Hippocampal formation (tissue), 2 donors: ENCODE measurements at places on chromosomes 2 and 18.

GRCh38 chr2:239311132-239312040 lies 89.4 kb downstream of the HDAC4 start:
- DNase-seq, result no peak

- no peak for DNase-seq
Observed at GRCh38 chr18:74225193-74225840, 66.4 kb downstream of the CYB5A start.

- DNase-seq, result no peak
Observed at GRCh38 chr2:86062043-86062442, 43.6 kb downstream of the POLR1A start.

- DNase-seq, result no peak
Observed at GRCh38 chr18:79878741-79879378, 72.6 kb downstream of the SLC66A2 start.

DNA sequence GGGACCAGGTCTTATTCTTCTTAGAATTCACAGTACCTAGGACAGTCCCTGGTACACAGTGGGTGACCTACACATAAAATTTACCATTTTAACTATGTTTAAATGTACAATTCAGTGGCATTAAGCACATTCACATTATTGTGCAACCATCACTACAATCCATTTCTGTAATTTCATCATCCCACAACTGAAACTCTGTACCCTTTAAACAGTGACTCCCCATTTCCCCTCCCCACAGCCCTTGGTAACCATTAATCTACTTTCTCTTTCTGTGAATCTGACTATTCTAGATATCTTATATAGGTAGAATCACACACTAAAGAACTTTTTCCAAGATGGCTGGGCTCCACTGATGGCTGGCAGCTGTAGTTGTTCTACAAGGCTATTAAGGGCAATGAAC lies 41.6 kb downstream of the GFPT1 start:
- no peak for DNase-seq

- DNase-seq, result no peak
Observed at GRCh38 chr2:126518196-126518595, 137.8 kb upstream of the GYPC start.

GRCh38 chr2:226873826-226874225 lies 38.0 kb downstream of the RHBDD1 start:
- no peak for DNase-seq

- DNase-seq, result no peak
Observed at GRCh38 chr2:100938031-100939026, 63.8 kb upstream of the RPL31 start.

GRCh38 chr2:19274439-19274838 lies 84.0 kb downstream of the OSR1 start:
- DNase-seq, result no peak

GRCh38 chr2:50116096-50117010 lies 915.6 kb downstream of the NRXN1 start:
- DNase-seq, result no peak

DNA sequence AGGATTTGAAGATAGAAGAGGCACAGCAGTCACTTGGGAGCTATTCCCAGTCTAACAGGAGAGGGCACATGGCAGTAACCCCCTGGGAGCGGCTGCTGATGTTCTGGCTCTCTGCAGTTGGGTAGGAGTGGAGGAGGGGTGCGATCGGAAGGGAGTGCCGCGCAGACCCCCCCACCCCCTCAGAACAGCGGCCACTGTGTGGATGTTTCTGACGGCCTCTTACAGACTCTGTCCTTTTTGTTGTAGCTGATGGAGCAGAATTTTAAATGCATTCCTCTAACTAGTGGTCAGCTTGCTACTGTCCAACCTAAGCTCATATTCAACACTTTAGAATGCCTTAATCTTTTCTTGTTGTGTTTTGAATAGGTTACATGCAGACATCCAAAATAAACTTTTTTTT lies 127.9 kb downstream of the AGAP1 start:
- no peak for DNase-seq

- no peak for DNase-seq
Observed at GRCh38 chr2:121796239-121796638, 40.8 kb downstream of the TSN start.

DNA sequence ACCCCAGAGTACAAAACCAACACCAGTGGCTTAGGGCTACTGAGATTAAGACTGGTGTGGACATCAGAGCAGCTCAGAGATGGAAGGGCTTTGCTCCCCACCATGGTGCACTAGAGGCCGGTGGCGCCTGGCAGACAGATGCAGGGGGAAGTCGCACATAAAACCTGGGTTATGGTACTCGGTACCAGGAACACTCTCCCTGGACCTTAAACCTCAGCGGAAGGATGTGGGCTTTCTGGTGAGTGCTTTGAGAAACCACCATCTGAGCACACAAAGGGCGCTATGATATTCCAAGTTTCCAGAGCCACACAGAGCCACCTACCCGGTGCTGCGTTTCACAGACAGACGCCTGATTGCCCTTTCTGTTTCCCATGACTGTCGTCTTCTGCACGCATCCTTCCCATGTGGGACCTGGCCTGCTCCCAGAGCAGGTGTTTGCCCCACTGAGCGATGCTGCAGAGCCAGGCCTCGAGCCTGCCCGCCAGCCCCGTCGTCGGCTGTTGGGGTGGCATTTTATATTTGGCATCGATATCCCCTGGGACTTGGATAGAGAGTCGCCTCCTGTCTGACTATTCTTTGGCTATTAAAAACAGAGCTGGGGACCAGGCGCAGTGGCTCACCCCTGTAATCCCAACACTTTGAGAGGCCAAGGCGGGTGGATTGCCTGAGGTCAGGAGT lies 89.5 kb upstream of the ODC1 start:
- DNase-seq, result no peak

GRCh38 chr2:63734510-63734909 lies 107.2 kb upstream of the UGP2 start:
- DNase-seq, result no peak

DNA sequence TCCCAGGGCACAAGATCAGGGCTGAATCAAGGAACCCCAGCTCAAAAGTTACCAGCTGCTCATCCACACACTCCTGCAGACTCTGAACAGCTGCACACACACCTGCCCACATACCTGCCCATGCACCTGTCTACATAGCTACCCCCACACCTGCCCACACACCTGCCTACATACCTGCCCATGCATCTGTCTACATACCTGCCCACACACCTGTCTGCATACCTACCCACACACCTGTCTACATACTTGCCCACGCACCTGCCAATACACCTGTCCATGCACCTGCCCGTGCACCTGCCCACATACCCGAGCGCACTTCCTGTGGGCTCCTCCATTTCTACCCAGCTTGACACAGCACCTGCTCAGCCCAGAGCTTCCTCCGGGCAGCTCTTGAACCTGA lies 122.8 kb upstream of the AGAP1 start:
- DNase-seq, result no peak

- no peak for DNase-seq
Observed at GRCh38 chr2:174605687-174606086, 8.1 kb upstream of the WIPF1 start.

DNA sequence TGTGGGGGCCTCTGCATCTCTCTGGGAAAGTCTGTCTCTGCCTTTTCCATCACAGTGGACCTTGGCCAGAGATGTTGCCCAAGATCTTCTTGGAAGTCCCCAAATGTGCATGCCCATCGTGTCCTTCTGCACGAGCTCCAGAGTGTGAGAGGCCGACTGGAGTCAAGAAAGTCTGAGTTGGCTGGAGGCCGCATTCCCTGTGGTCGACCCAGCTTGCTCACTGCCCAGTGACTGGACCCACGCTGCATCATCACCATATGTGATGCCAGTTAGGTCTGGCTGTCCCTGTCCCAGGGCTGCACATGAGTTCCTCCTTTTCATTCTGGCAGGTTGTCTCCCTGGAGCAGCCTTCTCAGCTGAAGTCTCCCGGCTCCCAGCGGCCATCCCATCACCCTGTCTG lies 93.8 kb downstream of the ARL4C start:
- DNase-seq, result no peak

DNA sequence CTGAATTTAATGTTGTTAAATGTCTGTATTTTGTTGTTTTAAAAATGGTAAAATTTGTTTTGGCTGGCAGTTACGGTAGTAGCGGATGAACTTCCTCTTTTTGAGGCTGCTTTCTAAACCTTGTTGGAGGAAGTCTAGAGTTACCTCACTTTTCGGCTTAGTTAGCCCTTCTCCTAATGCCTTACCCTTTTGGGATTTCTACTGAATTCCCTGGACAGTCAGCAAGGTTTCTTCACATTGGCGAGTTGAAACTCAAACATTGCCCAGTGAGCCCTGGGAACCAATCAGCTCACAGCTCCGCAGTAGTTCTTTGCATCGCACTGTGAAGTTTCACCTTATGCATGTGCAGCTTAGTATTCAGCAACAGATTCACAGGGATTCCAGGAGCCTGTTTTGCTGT lies 55.2 kb downstream of the TMEM247 start:
- DNase-seq, result no peak

DNA sequence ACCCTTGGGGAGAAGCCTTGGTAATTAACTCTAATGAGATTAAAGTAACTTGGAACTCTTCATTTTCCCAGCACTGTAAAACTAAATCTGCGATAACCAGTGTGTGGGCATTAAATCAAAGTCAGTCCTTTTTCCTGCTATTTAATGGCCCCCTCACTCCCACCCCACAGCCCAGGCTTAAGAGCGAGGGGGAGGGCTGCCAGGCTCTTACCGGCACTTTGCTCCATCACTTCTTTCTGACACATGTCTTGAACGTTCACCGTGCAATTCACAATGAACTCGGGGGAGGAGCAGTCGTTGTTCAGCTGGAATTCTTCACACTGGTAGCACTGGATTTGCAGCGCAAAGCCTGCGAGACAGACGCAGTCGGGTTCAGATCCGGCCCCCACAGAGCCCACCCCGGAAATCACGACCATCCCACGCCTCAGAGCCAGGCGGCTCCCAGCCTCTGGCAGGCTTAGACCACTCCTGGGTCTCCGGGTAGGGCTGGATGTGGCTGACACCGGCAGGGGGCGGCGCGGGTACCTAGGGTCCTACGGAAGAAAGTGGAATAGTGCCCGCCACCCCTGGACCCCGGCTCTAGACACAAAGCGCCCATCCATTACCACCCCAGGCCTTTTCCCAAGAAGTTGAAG lies 1.7 kb downstream of the LYPD1 start:
- DNase-seq, result no peak

GRCh38 chr2:235045336-235045972 lies 93.6 kb downstream of the SH3BP4 start:
- no peak for DNase-seq

DNA sequence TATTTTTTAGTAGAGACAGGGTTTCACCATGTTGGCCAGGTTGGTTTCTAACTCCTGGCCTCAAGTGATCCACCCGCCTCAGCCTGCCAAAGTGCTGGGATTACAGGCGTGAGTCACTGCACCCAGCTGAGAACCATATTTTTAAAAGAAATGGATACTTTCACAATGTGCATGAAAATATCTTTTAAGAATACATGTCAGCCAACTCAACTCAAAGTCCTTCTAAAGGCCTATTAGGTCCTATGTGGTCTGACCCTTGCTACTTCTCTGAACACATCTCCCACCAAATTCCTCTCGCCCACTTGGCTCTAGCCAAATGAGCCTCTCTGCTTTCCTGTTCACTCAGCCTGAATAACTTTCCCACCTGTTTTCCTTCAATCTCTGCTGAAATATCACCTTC lies 119.6 kb downstream of the MTX2 start:
- DNase-seq, result no peak

- no peak for DNase-seq
Observed at GRCh38 chr18:26575865-26576217, 27.5 kb upstream of the KCTD1 start.

DNA sequence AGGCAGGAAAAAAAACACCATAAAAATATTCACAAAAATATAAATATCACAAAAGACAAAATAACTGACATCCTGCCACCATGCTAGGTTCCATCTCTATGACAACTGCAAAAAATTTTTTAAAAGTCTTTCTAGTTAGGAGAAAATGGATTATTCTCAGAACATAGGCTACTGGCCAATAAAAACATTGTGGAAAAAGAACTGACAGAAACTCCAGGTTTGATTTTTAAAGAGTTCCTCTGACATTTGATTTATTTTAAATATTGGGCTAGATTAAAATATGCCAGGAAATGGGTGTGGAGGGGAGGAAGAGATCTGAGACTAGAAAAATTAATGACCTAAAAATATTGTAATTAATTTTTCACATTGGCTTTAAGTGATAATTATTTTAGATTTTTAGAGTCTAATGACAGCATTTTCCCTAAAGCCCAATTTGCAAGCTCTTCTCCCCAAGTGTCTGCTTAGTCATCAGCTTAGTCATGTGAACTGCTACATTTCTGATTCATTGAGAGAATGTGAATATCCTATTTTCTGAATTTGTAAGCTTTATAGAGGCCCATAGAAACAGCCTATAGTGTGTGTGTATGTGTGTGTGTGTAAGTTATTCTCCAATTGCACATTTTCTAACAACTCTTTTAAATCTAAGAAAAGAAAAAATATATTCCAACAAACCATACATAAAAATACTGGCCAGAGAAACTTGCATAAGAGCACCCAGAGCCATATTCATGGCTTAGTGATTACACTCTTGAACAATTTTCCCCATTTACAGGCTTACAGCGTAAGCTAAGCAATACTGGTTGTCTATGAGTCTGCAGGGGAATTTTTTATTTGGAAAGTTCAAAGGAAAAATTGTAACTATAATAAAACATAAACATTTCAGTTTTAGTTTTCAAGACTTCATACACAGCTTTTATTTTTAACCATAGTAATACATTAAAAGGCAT lies 48.4 kb downstream of the TMEFF2 start:
- no peak for DNase-seq

- DNase-seq, result no peak
Observed at GRCh38 chr2:203209538-203209937, 29.3 kb upstream of the CYP20A1 start.

DNA sequence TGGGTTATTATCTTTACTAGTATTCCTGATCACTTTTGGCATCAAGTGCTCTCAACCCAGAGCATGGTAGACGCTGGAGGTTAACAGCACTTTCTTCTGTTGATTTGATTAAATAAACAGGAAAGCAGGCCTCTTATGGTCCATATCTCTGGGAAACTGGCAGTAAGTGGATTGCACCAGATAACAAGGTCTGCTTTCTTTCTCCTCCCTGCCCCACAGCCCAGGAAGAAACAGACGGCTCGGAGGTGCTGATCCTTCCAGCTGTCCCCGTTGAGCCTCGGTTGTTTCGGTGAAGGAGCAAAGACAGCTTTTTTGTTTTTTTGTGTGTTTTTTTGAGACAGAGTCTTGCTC lies 100.8 kb upstream of the KCTD1 start:
- DNase-seq, result no peak

DNA sequence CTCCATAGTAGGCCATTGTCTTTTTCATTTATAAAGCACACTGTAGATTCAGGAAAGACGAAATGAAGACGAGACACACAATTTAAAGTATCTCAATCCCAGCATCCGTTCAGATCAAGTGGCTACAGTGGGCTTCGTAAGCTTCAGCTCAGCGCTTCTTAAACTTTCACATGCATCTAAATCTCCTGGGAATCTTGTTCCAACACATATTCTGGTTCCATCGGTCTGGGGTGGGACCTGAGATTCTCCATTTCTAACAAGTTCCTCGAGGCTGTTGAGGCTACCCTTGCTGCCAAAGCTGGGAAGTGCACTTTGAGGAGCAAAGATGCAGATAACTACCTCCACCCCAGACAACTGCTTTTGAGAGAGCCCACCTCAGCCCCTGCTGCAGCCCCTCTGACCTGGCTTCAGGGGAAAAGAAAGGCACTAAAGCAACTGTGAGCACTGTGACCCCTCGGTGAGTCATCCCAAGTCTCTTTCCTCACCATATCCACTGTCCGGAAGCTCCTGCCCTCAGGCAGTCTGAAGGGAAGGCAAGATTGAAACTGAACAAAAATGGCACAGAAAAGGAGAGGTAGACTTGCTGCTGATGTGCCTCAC lies 201.1 kb upstream of the FBXO11 start:
- no peak for DNase-seq
